Cerebellum (tissue), 4 donors: ENCODE measurements at places on chromosomes 16 and 17.

DNA sequence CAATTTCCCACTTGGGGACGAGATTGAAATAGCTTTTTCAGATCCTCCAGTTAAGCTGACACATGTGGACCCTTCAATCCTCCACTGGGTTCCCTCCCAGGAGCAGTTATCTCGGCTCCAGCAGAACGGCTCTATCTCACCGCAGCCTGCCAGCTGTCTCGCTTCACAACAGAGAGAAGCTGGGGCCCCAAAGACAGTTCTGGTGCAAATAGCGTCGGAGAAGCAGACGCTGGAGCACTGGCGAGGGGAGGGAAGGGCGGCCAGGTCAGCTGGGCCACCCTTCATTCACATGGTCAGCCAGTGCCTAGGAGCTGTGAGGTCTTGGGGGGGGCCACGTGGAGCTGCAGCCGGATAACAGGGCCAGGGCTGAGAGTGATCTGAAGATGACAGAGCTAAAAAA, 141.3 kb upstream of the SDK2 start:
- DNase-seq, result no peak

GRCh38 chr17:27985306-27985705, 57.2 kb upstream of the NLK start:
- no peak for DNase-seq

DNA sequence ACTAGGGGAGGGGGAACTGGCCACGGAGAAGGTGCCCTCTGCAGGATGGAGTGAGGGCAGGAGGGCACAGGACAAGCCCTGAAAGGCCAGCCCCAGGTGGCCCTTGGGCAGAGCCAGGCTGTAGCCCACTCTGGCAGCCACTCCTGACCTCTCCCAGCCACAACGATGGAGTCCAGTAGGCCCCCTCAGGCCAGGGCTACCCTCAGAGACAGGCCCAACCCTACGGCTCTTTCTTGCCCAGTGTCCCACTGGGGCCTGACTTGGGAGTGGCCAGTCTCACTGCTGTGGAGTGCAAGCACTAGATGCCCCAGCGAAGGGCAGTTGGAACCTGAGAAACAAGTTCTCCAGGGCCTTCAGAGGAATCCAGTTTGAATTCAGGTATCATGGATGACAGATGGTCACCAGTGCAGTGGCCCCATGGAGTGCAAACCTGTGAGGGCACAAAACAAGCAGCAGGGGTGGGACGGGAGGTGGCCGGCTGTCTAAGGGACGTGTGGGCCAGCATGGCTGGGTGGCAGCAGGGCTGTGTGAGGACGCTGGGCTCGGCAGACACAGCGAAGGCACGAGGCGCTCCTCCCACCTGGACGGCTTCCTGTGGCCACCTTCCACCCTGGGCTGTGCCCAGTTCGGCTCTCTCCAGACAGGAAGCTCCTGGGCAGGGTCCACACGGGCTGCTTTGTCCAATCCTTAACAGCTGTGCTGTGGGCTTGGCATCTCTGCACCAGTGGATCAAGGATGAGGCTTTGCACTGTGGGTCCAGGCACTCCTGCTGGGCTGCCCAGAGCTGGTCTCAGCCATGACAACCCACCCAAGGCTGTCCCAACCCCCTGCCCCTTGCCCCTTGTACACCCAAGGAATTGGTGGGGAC, 72.1 kb downstream of the AMFR start:
- DNase-seq, result no peak

DNA sequence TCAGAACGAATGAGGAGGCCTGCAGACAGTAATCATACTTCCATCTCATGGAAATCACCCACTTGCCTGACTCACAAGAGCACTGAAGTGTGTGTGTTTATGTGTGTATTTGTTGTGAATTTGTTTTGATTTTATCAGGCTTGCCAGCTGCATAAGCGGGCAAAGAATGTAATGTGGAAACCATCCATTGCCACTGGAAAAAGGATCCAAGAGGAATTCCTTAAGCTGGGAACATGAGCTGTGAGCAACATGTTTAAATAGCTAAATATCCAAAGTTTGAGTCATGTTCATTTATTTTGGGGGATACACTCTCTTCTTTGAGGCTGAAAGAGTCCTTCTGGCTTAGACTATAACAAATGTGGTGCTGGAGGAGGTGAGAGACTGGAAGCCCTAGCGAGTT, 198.4 kb upstream of the TBX2 start:
- no peak for DNase-seq

GRCh38 chr16:23692190-23692837, 13.6 kb downstream of the PLK1 start:
- no peak for DNase-seq

GRCh38 chr16:22183901-22184614, 21.8 kb downstream of the SDR42E2 start:
- DNase-seq, result no peak

DNA sequence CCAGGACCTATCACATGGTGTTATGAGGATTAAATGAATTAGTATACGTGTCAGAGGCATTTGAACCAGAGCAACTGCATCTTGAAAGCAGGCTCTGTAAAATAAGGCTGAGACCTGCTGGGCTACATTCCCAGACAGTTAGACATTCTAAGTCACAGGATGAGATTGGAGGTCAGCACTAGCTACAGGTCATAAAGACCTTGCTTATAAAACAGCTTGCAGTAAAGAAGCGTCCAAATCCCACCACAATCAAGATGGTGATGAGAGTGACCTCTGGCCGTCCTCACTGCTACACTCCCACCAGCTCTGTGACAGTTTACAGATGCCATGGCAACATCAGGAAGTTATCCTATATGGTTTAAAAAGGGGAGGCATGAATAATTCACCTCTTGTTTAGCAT, 71.8 kb downstream of the IRF8 start:
- DNase-seq, result no peak

- peak; percentile 72 for DNase-seq
Observed at GRCh38 chr17:39235555-39236449, 10.1 kb upstream of the STAC2 start.
